M059J (cell line): ENCODE measurements at places on chromosomes 6 and 20.

GRCh38 chr20:36599912-36600345 lies 5.7 kb upstream of the RAB5IF start:
- DNase-seq: no peak

GRCh38 chr6:19892260-19892659 lies 55.1 kb downstream of the ID4 start:
- DNase-seq: peak; percentile 55

DNA sequence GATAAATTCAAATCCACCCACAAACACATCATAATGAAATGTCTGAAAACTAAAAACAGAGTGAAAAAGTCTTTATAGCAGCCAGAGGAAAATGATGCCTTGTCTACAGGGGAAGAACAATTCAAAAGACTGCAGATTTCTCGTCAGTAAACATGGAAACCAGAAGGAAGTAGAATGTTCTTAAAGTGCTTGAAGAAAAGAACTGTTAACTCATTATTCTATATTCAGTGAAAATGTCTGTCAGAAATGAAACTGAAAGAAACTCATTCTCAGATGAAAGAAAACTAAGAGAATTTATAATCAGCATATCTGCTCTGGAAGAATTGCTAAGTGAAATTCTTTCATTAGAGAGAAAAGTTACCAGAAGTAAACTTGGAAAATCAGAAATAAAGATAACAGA lies 416.1 kb downstream of the TBC1D32 start:
- DNase-seq: no peak

DNA sequence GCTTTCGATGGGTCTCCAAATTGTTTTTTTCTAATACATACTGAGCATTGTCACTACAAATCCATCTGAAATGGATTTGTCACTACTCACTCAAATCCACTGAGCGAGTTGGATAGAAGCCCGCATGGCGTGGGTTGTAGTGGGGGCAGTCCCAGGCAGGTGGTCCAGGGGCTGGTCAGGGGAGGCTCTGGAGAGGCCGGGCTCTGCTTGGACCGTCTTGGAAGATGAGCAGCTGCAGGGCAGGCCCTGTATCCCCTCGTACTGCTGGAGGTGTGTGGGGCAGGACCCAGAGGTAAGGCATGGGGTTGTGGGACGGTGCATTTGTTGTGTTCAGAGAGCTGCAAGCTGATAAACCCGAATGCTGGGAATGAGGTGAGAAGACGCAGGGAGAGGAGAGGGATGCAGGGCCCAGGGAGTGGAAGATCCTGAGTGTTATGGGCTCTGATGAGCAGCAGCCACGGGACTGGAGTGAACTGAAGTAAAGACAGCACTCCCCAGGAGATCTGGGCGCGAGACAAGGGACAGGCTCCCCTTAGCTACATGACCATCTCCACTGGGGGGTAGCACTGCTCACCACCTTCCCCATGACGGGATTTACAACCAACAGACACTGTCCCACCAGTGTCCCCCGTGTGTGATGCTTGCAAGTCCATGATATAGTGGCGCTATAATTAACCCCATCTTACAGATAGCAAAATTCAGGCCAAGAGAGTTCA lies 45.9 kb downstream of the PSMG4 start:
- no peak for DNase-seq

DNA sequence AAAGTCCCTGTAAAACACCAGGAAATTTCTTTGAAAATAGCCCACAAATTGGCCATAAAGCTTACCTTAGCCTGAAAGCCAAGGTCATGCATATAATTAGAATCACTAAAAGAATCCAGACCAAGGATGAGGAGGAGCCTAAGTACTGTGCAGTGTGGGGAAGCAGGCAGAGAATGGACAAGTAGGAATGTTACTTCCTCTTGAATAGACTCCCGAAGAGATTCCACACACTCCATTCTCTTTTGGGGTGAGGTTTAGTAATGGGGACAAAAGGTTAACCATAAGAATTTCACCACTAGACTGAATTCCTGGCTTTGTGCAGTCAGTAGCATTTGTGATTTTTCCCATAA lies 27.5 kb upstream of the MARCKS start:
- DNase-seq: peak; percentile 81

DNA sequence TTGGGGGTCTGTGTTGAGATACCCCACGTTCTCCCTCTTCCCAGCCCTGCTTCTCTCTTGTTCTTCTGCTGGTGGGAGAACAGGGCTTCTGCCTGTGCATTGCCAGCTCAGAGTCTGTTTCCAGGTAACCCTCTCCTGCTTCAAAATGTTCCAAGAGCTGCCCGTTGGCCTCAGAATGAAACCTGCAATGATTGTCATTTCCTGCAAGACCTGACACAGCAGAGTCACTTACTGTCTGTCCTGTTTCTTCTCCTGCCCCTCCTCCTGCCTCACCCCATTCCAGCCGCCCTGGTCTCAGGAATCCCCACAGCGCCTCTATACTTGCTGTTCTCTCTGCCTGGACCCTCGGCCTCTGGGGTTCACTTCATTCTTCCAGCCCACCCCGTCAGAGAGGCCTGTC lies 81.4 kb upstream of the ARID1B start:
- no peak for DNase-seq

DNA sequence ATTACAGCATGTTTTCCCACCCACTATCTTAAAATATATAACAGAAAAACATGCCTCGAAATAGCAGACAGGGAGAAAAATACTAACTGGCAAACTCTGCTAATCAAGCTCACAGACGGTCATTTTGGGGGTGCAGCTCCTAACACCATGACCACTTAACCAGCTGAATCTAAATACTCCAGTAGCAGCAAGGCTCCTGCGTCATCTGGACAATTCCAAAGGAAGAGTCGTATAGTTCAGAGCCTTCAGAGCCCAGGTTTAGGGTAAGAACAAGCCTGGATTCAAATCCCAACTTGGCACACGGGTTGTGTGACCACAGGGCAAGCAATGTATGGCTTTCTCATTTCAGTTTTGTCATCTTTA lies 81.3 kb upstream of the COL21A1 start:
- no peak for DNase-seq

- DNase-seq: no peak
Observed at GRCh38 chr6:45521226-45521625, 143.5 kb upstream of the SUPT3H start.

GRCh38 chr6:143125455-143125854 lies 64.8 kb downstream of the AIG1 start:
- DNase-seq: peak; percentile 81

GRCh38 chr6:168270274-168271172 lies 49.1 kb downstream of the DACT2 start:
- DNase-seq: no peak

GRCh38 chr20:24448170-24448569 lies 21.3 kb upstream of the SYNDIG1 start:
- DNase-seq: no peak

GRCh38 chr6:48290595-48290994 lies 179.6 kb upstream of the PTCHD4 start:
- DNase-seq: no peak

DNA sequence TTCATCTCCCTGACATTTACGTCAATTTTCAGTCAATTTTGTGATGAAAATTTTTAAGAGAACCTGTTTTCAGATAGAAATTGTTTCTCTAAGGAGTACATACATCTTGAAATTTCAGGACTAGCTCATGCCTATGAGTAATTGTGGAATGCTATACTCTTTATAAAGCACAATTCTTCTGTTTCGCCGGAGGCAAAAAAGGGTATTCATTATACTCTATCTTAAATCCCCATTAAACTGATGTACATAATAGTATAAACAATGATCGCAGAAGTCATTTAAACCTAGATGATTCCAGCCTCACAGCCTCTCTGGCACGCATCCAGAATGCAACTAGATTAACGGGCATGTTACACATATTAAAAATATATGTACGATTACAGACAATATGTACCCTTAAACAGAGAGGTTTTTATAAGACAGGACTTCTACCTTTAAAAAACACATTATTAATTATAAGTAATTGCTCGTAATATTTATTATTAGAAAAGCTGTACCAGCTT lies 62.6 kb downstream of the NRSN1 start:
- DNase-seq: no peak

DNA sequence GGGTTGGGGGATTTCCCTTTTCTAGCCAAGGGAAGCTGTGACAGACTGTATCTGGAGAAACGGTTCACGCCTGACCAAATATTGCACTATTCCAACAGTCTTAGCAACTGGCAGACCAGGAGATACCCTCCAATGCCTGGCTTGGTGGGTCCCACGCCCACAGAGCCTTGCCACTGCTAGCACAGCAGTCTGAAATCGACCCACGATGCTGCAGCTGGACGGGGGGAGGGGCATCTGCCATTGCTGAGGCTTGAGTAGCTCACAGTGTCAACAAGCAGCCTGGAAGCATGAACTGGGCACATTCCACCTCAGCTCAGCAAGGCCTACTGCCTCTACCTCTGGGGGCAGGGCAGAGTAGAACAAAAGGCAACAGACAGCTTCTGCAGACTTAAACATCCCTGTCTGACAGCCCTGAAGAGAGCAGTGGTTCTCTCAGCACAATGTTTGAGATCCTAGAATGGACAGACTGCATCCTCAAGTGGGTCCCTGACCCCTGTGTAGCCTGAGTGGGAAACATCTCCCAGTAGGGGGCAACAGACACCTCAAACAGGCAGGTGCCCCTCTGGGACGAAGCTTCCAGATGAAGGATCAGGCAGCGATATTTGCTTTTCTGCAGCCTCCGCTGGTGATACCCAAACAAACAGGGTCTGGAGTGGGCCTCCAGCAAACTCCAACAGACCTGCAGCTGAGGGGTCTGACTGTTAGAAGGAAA lies 89.9 kb upstream of the ECI2 start:
- no peak for DNase-seq

DNA sequence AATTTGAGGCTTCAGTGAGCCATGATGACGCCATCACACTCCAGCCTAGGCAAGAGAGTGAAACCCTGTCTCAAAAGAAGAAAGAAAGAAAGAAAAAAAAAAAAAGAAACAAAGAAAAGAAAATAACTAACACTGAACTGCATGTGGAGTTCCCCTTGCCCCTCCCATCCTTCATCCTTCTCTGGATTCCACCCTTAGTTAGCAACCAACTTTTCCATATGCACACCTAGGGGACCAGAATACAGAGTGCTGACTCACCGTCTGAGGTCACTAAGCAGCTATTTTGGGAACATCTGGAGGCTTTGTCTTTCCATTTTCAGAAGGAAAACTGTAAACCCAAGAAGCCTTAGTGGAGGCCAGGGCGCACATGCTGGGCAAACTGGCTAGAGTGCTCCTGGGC lies 257.4 kb downstream of the MAFB start:
- peak; percentile 61 for DNase-seq

GRCh38 chr20:56637576-56637975 lies 8.5 kb downstream of the TFAP2C start:
- DNase-seq: no peak

GRCh38 chr6:142542704-142543233 lies 241.0 kb downstream of the ADGRG6 start:
- peak; percentile 97 for DNase-seq

DNA sequence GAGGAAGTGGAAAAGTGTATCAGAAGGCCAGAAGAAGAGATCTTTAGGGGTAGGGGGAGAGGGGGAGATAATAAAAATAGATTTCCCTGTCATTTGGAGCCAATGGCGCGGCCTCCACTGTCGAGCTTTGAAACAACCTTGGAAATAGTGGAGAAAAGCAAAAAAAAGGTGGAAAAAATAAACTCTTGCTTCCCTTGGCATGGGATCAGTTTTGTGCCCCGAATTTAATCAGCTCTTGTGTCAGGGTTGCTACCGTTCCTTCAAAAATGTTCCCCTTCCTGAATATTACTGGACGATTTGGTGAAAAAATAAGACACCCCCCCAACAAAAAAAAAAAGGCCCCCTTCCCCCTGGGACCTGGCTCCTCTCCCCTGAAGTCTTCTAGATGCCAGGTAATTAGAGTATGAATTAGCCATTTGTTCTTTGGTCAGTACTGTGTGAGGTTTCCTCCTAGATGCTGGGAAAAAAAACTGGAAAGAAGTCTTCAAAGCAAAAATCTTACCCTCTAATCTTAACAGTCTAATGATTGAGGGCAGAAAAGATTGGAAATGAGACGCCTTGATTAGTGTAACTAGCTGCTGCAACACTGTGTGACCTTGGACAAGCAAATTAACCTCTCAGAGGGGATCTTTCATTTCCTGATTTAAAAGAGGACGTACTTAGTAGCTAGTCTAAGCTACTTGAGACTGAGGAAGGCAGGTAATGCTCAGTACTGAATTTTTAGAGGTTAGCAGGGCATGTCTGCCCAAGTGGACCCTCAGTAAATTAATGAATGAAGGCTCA lies 872 bp upstream of the RBM39 start:
- peak; percentile 44 for DNase-seq

GRCh38 chr20:57474205-57474604 lies 50.7 kb downstream of the CTCFL start:
- DNase-seq: no peak

DNA sequence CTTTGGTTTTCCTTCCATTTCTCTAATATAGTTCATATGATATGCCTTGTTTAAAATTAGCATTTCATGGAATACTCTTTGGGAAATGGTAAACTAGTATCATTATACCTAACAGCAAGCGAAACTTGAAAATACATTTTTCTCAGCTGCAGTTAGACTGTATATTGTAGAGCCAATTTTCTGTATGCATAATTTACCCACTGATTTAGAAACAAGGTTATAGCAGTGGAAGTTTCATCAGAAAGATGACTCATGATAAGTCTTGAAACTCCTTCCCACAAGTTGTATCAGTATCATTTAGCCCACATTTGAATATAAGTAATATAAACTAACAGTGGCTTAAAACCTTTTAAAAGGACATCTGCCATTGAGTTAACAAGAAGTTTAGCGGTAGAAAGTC lies 164.8 kb upstream of the BMP5 start:
- peak; percentile 68 for DNase-seq

GRCh38 chr6:119942078-119942752 lies 592.7 kb upstream of the MAN1A1 start:
- DNase-seq: no peak

DNA sequence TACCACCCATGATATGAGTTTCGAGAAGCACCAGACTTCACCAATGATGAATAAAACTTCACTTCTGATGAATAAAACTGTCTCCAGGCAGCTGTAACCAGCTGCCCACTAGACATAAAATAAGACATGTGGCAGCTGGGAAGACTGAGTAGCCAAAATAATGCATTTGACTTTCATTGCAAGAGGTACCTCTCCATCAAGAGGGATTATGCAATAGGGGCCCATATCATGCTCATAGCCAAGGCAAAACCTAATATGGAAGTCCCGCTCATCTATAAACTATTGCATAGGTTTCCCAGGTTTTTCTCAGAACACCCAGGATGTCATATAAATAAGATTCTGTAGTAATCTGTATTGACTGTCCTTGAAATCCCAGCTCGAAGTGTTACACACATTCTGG lies 155.5 kb downstream of the SIM1 start:
- DNase-seq: no peak

- no peak for DNase-seq
Observed at GRCh38 chr6:92587525-92587924, 831.8 kb downstream of the EPHA7 start.
